ENCODE measurements at places on chromosomes 3 and 15.

DNA sequence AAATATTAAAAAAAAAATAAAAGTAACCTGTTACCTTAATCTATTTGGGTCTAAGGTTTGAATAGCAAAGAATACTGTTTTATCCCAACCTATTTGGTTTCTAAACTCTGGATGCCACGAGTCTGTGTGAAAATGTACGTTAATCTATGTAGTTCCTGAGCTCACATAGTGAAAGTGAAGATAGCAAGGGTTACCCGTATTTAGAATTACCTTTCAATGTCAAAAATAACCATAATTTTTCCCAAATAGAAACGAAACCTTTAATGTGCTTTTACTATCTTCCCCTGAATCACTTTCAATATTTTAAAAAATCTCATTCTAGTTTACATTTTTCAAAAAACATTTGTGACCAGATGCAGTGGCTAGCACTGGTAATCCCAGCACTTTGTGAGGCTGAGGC, 5.8 kb upstream of the USP50 start:
- no peak for DNase-seq

GRCh38 chr3:56813653-56813960, 11.9 kb upstream of the ARHGEF3 start:
- no peak for DNase-seq

- no peak for DNase-seq
These were observed 80.0 kb upstream of the SKOR1 start for GRCh38 chr15:67745073-67746006.

- no peak for DNase-seq
These were observed 498.0 kb downstream of the TBL1XR1 start for GRCh38 chr3:176699288-176699687.
